ENCODE measurements at places on chromosomes 7 and 10.

DNA sequence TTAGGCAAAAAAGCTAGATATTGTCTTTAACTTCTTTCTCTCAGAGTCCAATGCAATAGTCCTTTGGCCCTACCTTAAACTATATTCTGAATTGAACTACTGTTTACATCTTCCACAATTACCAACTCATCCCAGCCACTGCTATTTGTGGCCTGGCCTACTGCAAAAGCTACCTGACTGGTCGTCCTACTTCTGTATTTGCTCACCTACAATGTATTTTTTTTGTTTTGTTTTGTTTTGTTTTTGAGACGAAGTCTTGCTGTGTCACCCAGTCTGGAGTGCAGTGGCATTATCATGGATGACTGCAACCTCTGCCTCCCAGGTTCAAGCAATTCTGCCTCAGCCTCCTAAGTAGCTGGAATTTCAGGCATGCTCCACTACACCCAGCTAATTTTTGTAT is 51.2 kb downstream of the ARL4A start:
- DNase-seq: no peak

DNA sequence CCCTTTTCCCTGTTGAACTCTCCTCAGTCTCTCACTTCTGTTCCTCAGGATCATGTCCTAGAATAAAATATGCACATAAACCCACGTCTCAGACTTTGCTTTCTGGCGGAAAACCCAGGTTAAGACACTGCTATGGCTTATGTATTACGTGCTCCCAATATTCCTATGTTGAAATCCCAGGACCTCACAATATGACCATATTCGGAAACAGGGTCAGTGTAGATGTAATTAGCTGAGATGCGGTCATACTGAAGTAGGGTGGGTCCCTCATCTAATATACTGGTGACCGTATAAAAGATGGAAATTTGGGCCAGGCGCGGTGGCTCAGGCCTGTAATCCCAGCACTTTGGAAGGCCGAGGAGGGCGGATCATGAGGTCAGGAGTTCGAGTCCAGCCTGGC is 59.9 kb downstream of the KIAA1549 start:
- no peak for DNase-seq

DNA sequence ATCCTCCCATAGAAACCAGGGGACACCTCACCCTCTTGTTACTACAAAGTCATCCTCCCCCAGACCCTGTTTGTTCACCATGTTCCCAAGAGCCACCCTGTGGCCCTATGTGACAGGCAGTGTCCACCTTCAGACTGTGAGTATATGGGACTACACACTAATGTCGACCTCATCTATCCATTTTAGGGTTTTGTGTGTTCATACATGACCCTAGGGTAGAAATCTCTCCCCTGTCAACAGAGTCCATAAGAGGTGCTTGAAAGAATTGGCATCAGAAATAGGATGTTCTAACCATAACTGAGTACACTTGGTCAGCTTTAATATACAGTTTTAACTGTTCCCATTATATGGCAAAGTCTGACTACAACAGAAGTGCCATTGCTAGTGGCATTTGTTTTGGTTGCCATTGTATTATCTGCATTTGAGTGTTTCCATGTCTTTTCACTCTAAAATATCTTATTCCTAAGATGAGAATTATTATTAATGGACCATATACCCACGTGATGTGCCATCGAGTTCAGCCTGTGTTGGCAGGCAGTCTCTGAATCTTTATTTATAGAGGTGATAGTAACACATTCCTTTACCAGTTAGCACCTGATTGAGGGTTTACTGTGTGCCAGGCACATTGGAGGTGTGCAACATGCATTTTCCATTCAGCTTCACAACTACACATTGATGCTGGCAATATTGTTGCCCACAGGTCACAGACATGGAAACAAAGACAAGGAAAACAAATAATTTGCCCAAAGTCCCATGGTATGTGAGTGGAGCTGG is 590.6 kb upstream of the IGFBP3 start:
- DNase-seq: no peak

DNA sequence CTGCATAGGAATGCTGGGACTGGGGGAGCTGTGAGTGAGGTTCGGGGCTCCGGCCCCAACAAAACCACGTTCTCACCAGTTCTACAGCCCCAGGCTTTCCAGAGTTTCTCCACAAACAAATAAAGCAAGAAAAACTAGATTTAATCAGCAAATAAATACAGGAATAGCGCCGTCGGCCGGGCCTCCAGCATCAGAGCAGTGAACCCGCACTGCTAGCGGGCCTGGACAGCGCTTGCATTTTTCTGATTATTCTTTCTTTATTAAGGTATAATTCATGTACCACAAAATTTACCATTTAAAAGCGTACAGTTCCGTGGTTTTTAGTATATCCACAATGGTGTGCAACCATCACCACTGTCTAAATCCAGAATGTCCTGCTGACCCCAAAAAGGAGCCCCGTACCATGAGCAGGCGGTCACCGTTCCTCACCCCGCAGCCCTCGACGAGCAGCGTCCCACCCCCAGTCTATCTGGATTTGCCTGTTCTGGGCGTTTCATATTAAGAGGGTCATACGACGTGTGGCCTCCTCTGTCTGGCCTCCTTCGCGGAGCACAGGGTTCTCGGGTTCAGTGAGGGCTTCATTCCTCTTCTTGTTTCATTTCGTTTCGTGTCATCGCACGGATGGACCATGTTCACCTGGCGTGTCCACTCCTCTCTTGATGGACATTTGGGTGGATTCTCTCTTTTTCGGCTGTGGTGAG is 35.5 kb upstream of the FOXL3 start:
- no peak for DNase-seq

DNA sequence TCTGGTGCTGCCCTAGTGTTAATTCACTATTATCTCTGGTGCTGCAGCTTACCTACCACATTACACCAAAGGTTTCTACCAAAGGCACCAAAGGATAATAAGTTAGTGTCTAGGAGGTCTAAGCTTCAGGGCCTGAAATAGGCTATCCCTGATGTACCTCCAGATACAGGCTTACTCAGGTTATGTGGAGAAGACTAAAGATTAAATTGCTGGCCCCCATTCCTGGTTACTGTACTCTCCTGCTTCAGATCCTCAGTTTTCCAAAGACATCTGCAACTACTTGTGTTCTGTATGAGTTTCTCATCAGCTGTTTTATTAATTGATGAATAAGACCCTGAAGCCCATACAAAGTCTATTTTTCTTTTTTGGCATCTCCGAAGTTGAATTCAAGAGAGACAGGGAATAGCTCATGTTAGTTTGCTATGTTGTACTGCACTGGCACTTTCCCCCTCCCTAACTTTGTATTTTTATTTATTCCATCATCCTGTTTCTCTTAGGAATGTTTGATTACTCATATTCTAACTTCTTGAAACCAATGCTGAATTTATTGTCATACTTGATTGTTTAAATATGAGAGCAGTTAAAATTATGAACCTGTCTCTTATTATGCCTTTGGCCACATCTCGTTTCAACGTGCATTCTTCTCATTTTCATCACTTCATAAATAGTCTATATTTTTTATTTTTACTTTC is 85.9 kb downstream of the PON1 start:
- DNase-seq: no peak

GRCh38 chr10:73044378-73045285 is 52.0 kb downstream of the P4HA1 start:
- DNase-seq: no peak

GRCh38 chr10:26881600-26882331 is 21.0 kb upstream of the ABI1 start:
- peak; percentile 11 for DNase-seq

DNA sequence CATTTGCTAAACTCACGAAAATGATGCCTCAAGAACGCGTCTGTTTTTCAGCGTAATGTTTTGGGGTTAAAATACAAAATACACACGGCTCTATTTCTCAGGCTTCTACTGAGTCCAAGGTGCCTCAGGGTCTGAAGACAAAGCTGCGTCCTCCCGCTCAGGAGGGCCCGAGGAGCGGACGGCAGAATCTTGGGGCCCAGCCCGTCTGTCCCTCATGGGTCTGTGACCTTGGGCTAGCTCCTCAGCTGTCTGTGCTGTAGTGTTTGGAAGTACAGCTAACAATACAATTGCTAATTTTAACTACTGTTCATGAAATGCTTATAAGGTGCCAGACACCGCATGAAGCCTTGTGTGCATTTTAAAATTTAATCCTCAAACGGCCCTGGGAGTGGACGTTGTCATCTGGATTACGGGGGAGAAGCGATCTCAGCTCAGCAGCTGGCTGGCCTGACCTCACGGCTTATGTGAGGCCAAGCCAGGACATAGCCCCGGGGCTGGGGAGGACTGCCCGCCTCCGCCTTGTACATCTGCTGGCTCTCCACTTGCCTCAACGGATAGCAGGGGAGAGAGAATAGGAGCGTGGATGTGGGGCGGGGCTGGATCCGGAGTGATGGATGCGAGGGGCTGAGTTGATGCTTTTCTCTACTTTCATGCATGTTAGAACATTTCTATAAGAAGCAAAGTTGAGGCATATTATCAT is 357.4 kb downstream of the GLRX3 start:
- no peak for DNase-seq

- DNase-seq: no peak
Observed at GRCh38 chr10:84173501-84173929, at the start of gene GPR15LG. GPR15LG (plus strand) TSS chr10:84173801; CDS start chr10:84173852, 51 bp downstream.

- no peak for DNase-seq
Observed at GRCh38 chr10:61845950-61846268, 55.6 kb upstream of the ARID5B start.

- DNase-seq: no peak
Observed at GRCh38 chr7:45055594-45056219, 33.1 kb downstream of the NACAD start.

DNA sequence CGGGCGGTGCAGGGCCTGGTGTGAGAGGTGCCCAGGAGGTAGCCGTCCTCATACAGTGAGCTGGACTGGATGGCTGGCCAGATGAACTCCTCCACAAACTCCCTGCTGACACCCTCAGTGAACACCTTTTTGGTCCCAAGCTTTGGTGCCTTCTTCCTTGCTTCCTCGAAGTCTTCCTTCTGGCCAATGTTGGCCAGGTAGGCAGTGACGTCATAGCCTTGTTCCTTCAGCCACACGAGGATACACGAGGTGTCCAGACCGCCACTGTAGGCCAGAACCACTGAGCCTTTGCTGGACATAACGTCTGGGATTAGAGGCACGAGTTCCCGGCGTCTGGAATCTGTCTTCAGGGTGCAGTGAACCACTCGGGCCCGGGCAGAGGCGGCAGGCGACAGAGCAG is 206.8 kb upstream of the SP4 start:
- DNase-seq: no peak

DNA sequence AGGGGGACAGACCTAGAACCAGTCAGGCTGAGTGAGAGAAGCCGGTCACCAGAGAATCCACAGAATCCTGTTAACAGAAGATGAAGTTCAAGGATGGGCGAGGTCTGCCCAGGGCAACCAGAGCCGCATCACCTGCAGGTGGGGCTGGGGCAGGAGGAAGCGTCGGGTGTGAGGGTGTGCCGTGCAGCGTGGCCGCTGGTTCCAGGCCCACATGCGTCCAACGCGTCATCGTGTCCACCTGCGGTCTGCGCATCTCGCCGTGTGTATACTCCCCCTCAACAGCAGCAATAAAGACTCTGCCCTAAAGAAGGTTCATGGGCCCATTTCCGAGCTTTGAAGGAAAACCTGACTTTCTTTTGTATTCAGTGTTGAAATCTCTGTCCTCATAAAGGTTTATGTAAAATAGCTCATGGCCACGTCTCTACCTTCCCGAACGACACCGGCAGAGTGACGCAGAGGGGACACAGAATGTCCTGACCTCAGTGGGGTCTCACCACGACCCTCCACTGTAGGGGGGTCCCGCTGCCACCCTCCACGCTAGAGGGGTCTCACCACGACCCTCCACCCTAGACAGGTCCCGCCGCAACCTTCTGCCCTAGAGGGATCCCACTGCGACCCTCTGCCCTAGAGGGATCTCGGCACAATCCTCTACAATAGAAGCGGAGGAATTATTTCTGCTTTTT is 446.9 kb downstream of the PTPRN2 start:
- no peak for DNase-seq

DNA sequence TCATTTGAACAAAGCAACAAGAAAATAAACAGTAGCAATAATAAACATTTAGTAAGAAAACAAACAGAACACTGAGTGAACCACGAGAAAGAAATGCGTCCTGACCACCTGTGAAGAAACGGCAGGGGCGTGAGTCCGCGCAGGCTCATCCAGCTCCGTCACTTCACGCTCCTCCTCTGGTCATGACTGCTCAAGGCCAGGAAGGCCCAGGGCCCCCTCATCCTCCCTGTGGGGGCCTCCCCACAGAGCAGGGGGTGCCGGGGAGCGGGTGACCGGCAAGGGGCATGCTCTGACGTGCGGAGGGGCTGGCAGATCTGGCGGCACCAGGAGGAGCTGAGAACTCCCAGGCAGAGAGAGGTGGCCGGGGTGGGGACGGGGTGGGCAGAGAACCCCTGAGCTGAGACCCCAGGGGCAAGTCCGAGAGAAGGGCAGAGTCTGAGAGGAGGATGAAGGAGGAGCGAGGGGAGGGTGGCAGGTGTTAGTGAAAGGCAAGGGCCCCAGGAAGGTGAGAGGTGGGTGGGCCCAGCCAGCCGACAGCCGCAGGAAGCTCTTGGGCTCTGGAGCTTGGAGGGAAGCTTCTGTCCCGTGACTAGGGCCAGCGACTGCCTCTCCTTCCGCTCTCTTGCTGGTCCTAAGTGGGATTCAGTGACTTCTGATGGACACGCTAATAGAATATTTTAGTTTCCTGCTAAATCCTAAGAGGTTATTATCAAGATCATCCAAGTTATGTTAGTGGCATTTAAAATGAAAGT is 223.9 kb downstream of the TCERG1L start:
- no peak for DNase-seq

GRCh38 chr7:102992938-102993717 is 80.3 kb downstream of the LRRC17 start:
- DNase-seq: no peak

- DNase-seq: no peak
Observed at GRCh38 chr7:66099232-66099550, 15.5 kb upstream of the CRCP start.

- DNase-seq: no peak
Observed at GRCh38 chr10:24894309-24894708, 58.1 kb downstream of the PRTFDC1 start.

- DNase-seq: no peak
Observed at GRCh38 chr7:151387161-151388006, 22.5 kb downstream of the WDR86 start.

DNA sequence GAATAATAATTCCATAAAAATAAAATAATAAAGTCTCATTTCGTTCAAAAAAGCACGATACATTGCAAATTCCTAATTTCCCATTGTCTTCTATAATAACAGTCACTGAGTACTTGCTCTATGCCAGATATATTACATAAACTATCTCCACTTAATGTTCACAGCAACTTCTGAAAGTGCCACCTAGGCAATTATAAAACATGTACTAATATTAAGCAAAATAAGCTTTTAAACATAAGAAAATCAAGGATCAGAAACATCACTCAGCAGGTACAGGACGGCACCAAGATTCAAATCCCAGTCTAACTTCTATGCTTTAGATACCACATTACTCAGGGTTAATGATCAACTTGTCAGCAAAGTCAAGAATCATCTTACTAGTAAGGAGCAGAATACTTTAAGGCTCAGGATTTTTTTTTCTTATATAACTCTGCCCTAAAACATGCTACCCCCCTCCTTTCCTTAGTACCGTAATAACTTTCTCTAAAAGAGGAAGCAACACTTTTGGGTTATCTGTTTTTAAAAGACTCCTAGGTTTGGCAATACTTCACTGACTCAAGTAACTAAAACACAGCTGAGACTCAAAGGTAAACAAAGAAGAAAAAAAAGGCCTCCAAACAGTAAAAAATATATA is 51.3 kb downstream of the USP6NL start:
- no peak for DNase-seq

- no peak for DNase-seq
Observed at GRCh38 chr7:112800486-112800885, 10.3 kb upstream of the TMEM168 start.
